Stimulated activated CD8-positive, alpha-beta memory T cell treated with anti-CD3 and anti-CD28 coated beads, Interleukin-4, amount 100 ng/mL, for 1 hour (primary cell): ENCODE measurements at places on chromosomes 6 and 20.

GRCh38 chr20:61066526-61066925, 185.5 kb upstream of the CDH4 start:
- DNase-seq, result no peak

- DNase-seq, result no peak
Measured at GRCh38 chr6:168616816-168617765, 176.1 kb downstream of the SMOC2 start.

- DNase-seq, result no peak
Measured at GRCh38 chr6:118494091-118494490, 54.0 kb upstream of the PLN start.

GRCh38 chr6:4999586-4999985, 4.3 kb downstream of the RPP40 start:
- no peak for DNase-seq

- no peak for DNase-seq
Measured at GRCh38 chr6:107976155-107976783, 18.3 kb upstream of the SEC63 start.

- no peak for DNase-seq
Measured at GRCh38 chr6:161557333-161558107, 283.7 kb upstream of the AGPAT4 start.

- peak; percentile 71 for DNase-seq
Measured at GRCh38 chr6:81753711-81754577, 1.5 kb upstream of the TENT5A start.

- no peak for DNase-seq
Measured at GRCh38 chr20:4563534-4563933, 158.2 kb upstream of the PRND start.

GRCh38 chr6:159807150-159807858, 7.2 kb downstream of the PNLDC1 start:
- no peak for DNase-seq

- no peak for DNase-seq
Measured at GRCh38 chr20:25544311-25544710, 41.0 kb downstream of the NINL start.

DNA sequence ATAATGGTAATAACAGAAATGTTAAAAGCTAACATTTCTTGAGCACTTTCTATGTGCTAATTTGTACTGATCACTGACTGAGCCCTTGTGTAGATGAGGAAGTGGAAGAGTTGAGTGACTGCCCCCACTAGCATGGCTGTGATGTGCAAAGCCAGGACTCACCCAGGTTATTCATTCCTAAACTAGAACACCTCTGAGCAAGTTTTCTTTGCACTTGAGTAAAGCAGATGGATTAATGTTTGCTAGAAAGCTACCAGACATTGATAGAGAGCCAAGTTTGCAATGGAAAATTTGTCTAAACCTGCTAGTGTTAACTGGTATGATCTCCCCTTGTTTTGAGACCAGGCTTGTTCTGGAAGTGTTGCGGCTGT, 467.4 kb upstream of the PLCB4 start:
- no peak for DNase-seq

DNA sequence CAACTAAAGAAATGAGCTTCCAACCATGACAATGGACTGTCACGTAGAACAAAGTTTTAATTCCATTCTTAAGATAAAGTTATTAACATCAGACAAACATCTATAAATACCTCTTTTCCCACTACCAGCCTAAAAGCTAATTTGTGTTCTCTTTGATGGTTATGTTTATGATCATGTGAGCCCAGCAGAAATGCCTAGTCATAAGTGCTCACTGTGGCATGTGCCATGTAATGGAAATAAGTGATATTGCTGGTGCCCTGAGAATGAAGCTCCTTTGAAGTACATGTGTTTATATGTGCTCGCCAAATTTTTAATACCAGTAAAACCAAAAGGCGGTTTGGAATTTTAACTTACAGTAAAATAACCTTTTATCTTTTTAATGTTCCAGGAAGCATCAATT, 205.8 kb downstream of the ISM1 start:
- no peak for DNase-seq

DNA sequence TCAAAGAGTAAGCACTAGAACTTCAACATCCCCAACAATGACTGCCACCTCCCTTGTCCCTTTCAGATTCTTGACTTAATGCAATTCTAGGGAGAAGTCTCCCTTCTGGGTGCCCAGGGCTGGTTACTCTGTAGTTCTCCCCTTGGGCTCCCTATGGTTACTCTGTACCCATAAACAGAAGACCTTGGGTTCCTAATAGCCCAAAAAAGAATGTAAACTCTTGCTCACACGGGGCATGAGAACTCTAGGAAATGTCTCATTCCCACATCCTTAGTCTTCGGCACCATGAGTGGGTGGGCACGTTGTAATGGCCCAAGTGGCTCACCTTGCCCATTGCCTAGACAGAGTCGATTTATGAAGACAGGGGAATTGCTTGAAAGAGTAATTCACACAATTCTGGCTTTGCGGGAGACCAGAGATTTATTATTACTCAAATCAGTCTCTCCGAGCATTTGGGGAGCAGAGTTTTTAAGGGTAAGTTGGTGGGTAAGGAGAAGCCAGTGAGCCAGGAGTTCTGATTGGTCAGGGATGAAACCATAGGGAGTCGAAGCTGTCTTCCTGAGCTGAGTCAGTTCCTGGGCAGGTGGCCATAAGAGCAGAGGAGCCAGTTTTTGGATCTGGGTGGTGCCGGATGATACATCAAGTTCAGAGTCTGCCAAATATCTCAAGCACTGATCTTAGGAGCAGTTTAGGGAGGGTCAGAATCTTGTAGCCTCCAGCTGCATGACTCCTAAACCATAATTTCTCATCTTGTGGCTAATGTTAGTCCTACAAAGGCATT, 61.2 kb upstream of the SIRPG start:
- no peak for DNase-seq

DNA sequence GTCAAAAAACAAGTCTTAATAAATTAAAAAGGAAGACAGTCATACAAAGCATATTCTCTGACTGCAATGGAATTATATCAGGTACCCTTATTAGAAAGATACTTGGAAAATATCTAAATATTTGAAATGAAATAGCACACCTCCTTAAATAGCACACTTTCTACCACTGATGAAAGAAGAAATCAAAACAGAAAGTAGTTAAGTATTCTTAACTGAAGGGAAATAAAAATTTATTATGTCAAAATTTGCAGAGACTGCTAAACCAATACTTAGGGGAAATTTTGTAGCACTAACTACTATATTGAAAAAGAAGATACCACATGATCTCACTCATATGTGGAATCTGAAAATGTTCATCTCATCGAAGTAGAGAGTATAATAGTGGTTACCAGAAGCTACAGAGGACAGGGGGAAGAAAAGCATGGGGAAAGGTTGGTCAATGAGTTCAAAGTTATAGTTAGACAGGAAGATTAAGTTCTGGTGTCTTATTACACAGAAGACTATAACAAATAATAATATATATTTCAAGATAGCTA, 112.2 kb downstream of the ASCC3 start:
- no peak for DNase-seq

GRCh38 chr6:5813625-5814027, 193.1 kb downstream of the NRN1 start:
- DNase-seq, result no peak

DNA sequence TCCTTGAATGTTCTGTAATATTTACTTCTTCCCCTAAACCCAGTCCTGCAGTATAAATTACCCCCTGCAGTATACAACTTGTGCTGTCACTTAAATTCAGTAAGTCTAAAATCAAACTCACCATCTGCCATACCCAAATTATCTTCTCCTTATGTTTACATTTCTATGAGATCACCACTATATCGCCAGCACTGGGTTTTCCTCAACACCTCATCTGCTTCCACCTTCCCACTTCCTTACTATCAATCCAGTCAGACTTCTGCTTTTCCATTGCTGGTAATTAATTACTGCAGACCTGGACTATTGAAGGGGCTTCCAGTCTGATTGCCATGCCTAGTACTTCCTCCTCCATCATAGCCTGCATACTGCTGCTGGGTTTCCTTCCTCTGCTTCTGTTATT, 15.2 kb downstream of the EFHC1 start:
- no peak for DNase-seq

DNA sequence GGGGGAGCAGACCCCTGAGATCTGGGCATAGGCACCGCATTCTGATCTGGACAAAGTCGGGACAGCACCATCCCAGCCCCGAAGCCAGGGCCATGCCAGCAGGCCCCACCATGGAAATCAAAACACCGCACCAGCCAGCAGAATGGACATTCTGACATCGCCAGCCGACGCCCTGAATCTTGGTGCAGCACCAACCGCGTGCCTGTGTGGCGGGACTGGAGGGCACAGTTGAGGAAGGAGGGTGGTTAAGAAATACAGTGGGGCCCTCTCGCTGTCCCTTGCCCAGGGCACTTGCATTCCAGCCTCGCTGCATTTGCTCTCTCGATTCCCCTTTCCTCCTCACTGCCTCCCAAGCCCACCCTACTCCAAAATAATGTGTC, 2.0 kb downstream of the NNAT start:
- no peak for DNase-seq

- no peak for DNase-seq
Measured at GRCh38 chr6:80501636-80502035, 395.2 kb downstream of the BCKDHB start.

- no peak for DNase-seq
Measured at GRCh38 chr6:157238346-157238745, 85.0 kb downstream of the TMEM242 start.

- no peak for DNase-seq
Measured at GRCh38 chr6:38554700-38555413, 84.9 kb downstream of the BTBD9 start.

DNA sequence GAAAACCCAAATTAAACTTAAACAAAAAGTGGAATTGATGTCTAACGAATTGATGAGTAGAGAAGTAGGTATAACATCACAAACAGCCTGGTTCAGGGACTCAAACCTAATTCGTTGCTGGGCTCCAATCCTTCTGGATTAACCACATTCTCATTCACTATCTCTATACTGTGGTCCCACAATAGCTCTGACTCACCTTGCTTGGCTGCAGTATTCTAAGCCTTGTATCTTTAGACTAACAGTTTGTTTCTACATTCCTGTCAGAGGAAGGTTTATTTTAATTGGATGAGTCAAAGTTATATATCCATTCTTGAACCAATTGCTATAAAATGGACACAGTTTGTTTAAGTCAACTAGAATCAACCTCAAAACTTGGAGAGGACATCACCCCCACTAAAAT, 530.5 kb upstream of the PTCHD4 start:
- no peak for DNase-seq

DNA sequence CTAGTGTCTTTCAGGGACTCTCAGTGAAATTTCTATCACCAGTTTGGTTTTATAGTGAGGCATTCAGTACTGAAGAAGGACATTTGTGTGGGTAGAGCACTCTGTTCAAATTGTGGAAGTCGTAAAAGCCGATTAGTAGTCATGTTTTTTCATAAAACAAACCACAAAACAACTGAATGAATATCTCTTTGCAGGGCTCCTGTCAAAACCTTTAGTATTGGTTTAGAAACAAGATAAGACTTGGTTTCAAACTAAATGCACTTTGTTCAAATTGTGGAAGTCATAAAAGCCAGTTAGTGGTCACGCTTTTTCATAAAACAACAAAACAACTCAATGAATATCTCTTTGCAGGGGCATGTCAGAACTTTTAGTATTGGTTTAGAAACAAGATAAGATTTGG, 23.8 kb downstream of the ADGRF4 start:
- no peak for DNase-seq

GRCh38 chr6:47303342-47303741, 6.4 kb downstream of the TNFRSF21 start:
- no peak for DNase-seq

DNA sequence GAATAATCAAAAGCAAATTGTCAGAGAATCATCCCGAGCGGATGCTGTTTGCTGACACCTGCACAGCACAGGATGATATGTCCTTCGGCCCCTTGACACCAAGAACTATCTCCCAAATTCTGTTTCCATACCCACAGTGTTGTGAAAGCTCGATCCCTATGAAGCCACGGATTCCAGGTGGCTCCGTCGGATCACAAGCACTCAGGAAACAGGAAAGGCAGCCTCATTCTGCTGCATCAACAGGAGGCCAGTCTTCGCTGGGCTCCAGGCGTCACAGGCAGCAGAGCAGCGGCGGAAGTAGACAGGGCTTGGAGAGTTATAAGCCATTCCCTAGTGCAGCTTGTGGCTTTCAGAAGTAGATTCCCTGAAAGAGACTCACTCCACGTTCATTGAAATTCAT, 342.3 kb downstream of the C6orf118 start:
- no peak for DNase-seq
